ENCODE measurements at places on chromosomes 6 and 20. TPM values are rescaled to one million over a fixed set of nuclear protein-coding genes. Genes with fewer than 3 reads are reported as not detected.
A peak's percentile ranks its signal among the peaks of the same experiment; 100 is the strongest.

KPNA5 gene
- total RNA-seq: 41.3 TPM

DNA sequence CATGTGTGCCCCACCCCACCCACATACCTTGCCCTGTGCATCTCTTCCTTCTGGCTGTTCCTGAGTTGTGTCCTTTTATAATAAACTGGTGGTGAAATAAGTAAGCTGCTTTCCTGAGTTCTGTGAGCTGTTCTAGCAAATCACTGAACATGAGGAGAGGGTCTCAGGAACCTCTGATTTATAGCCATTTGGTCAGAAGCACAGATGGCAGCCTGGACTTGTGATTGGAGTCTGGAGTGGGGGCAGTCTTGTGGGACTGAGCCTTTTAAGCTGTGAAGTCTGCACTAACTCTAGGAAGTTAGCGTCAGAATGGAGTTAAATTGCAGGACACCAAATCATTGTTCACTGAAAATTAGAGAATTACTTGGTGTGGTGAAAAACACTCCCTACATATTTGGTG, 245.4 kb downstream of the LRFN2 start:
- H3K27ac ChIP-seq: no peak overlapping the region
- H3K27me3 ChIP-seq: no peaks in the 10 kb centered on the region
- no peak for DNase-seq
- H3K36me3 ChIP-seq: no peaks in the 10 kb centered on the region

ZSCAN23 gene
- 1.3 TPM for total RNA-seq

GZF1 gene
- 13.1 TPM for total RNA-seq

- no peak overlapping the region for H3K27ac ChIP-seq
- no peaks in the 10 kb centered on the region for H3K27me3 ChIP-seq
- no peaks in the 10 kb centered on the region for H3K36me3 ChIP-seq
- H3K4me3 ChIP-seq: no peak overlapping the region
- DNase-seq: no peak
- no peaks in the 10 kb centered on the region for H3K4me1 ChIP-seq
Observed at GRCh38 chr6:101276066-101276465, 117.4 kb upstream of the GRIK2 start.

DNA sequence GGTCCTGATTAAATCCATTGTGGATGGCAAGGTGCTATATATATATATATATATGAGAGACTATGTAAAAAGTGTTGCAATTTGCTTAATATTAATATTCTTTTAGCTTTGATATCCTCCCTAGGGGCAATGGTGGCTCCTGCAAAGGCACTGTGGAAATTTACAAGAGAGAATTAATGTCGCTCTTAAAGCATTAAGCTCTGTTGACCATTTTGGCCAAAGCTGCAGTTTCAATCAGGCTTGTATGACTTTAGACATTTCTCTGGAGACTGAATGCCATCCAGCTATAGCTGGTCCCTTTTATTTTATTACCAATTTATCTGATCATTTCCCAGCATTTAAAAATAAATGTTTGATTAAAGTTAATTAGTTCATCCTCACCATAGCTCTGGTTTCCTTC, 155.3 kb downstream of the JARID2 start:
- peaks cover 35% of the 10 kb centered on the region for H3K4me1 ChIP-seq
- no peaks in the 10 kb centered on the region for H3K36me3 ChIP-seq
- H3K4me3 ChIP-seq: no peak overlapping the region
- H3K27ac ChIP-seq: no peak overlapping the region
- DNase-seq: no peak

- H3K27me3 ChIP-seq: no peaks in the 10 kb centered on the region
- no peak for DNase-seq
Observed at GRCh38 chr20:39358052-39358451, 395.9 kb downstream of the DHX35 start.

DNA sequence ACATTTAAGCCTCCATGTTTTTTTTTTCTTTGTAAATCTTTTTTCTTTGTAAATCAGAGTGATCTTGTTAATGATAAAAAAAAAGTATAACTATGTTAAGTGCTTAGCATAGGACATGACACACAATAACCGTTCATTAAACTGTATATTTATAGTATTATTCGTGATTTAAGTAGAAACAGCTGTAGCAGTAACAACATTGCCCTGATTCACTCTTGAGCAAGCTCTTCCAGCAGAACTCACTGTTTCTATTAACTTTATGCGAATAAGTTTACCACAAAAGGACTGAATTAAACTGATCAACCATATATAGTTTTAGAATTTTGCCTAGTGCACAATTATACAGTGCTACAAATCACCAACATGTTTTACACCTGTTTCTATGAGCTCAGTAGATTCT, 1338.0 kb upstream of the EYS start:
- H3K4me1 ChIP-seq: no peaks in the 10 kb centered on the region
- no peaks in the 10 kb centered on the region for H3K36me3 ChIP-seq
- H3K4me3 ChIP-seq: no peak overlapping the region
- no peak for DNase-seq
- H3K27me3 ChIP-seq: no peaks in the 10 kb centered on the region
- H3K27ac ChIP-seq: no peak overlapping the region

DNA sequence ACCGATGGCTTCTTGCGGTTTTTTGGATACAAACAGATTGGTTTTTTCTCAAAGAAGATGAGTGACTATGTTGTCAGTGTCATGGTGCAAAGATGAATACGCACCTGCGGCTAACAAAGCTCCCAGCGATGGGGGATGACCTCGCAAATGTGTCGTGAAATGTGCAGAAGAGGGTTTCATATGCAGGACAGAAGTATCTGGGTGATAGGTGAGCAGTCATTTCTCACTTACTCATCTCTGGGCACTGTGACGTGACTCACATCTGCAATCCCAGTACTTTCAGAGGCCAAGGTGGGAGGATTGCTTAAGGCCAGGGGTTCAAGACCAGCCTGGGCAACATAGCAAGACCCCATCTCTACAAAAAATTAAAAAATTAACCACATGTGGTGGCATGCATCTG, 216.3 kb downstream of the ERMARD start:
- H3K27me3 ChIP-seq: peaks cover 19% of the 10 kb centered on the region
- H3K4me1 ChIP-seq: no peaks in the 10 kb centered on the region
- no peak for DNase-seq
- H3K27ac ChIP-seq: no peak overlapping the region

SLCO4A1 gene
- total RNA-seq: 7.2 TPM

GRCh38 chr20:35953387-35954199, 709 bp downstream of the SCAND1 start:
- peak overlapping the region; percentile 98 for H3K27ac ChIP-seq
- peak overlapping the region; percentile 82 for H3K4me3 ChIP-seq
- DNase-seq: peak; percentile 77
- no peaks in the 10 kb centered on the region for H3K27me3 ChIP-seq
- H3K36me3 ChIP-seq: peaks cover 7% of the 10 kb centered on the region

- H3K4me3 ChIP-seq: no peak overlapping the region
- H3K27ac ChIP-seq: no peak overlapping the region
- H3K27me3 ChIP-seq: peaks cover 14% of the 10 kb centered on the region
- H3K4me1 ChIP-seq: no peaks in the 10 kb centered on the region
- no peaks in the 10 kb centered on the region for H3K36me3 ChIP-seq
- no peak for DNase-seq
Observed at GRCh38 chr6:40484066-40484465, 103.1 kb downstream of the LRFN2 start.

- no peak overlapping the region for H3K27ac ChIP-seq
- no peaks in the 10 kb centered on the region for H3K27me3 ChIP-seq
- no peaks in the 10 kb centered on the region for H3K4me1 ChIP-seq
- H3K4me3 ChIP-seq: no peak overlapping the region
- H3K36me3 ChIP-seq: no peaks in the 10 kb centered on the region
Observed at GRCh38 chr6:129133770-129134192, 250.8 kb downstream of the LAMA2 start.

DNA sequence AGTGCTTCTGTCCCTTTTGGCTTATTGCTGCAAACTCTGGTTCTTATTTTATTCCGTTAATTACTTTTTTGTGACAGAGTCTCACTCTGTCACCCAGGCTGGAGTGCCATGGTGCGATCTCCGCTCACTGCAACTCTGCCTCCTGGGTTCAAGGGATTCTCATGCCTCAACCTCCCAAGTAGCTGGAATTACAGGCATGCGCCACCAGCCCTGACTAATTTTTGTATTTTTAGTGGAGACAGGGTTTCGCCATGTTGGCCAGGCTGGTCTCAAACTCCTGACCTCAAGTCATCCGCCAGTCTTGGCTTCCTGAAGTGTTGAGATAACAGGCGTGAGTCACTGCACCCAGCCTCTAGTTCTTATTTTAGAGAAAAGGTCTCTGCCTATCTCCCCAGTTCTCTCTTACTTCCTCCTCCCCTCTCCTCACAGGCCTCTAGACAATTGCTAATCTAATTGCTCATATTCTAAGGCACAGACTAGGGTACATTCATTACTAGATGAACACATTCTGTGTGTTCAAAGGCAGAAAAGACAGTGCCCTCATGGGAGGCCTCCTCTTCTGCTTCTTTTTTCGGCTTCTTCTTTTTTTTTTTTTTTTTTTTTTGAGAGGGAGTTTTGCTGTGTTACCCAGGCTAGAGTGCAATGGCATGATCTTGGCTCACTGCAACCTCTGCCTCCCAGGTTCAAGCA, 27.0 kb downstream of the EDEM2 start:
- no peak overlapping the region for H3K4me3 ChIP-seq
- DNase-seq: no peak
- no peaks in the 10 kb centered on the region for H3K4me1 ChIP-seq
- no peak overlapping the region for H3K27ac ChIP-seq
- no peaks in the 10 kb centered on the region for H3K27me3 ChIP-seq

EPPIN gene
- not detected for total RNA-seq

GRCh38 chr20:23358923-23359593, 2.9 kb upstream of the GZF1 start:
- peak overlapping the region; percentile 54 for H3K27ac ChIP-seq
- H3K36me3 ChIP-seq: peaks cover 13% of the 10 kb centered on the region
- no peak for DNase-seq

DNA sequence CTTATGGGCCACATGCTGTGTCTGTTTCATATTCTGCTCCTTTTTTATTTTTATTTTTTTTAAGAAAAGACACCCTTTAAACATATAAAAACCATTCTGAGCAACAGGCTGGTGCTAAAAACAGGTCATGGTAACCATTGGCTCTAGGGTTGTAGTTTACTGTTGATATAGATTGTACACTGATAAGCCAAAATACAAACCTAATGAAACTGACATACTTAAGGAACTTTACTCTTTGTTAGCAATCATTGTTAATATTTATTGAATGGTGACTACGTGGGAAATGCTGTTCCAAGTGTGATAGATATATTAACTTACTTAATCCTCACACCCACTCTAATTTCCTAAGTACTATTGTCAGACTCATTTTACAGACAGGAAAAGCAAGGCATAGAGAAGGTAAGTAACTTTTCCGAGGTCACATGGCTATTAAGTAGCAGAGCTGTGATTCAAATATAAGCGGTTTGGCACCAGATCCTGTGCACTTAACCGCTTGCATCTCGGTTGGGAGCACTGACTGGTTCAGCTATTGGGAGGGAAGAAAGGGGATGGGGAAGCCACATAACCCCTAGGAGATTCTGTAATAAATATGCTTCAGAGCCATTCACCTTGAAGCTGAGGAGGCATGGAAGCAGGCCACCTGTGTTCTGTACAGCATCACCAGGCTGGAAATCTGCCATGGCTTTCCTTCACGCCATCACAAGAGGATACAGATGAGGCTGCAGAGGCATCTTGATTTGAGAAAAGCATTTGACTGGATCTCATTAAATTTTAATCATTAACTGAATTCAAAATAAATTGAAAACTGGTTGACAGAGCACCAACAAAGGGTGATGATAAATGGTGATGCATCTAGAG, 4.9 kb downstream of the TRAF3IP2 start:
- H3K4me1 ChIP-seq: peaks cover 8% of the 10 kb centered on the region
- H3K4me3 ChIP-seq: no peak overlapping the region
- no peak overlapping the region for H3K27ac ChIP-seq
